ENCODE measurements at places on chromosomes 7 and 10. TPM values are rescaled to one million over a fixed set of nuclear protein-coding genes. Genes with fewer than 3 reads are reported as not detected.

GRCh38 chr7:67343572-67343971 is 346.9 kb downstream of the TYW1 start:
- peak; percentile 70 for DNase-seq

- DNase-seq: no peak
These were observed 283.1 kb upstream of the KAT6B start for GRCh38 chr10:74543276-74543675.

RBP3 gene
- not detected for total RNA-seq

GRCh38 chr7:1666317-1666822 is 3.7 kb upstream of the ELFN1 start:
- no peak for DNase-seq

DNA sequence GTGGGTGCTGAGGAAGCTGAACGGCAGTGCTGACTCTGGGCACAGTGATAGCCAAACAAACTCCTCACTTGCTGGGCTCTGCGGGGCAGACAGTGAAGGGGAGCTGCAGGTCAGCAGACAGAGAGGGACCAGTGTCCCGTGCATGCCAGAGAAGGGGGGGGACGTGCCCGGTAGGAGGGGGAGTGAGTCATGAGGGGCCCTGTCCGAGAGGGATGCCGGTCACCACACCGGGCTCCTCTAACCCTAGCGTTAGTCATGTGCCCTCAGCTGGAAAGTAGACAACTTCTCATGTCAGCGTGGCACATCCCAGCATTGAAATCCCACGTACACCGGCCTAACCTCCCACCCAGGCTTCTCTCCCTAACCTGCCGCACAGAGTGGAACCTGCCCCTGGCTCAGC is 117.1 kb upstream of the DPP6 start:
- no peak for DNase-seq
